ENCODE measurements at places on chromosomes 16 and 17.

- DNase-seq = no peak
Observed at GRCh38 chr17:40178660-40179059, 1.4 kb downstream of the RAPGEFL1 start.

DNA sequence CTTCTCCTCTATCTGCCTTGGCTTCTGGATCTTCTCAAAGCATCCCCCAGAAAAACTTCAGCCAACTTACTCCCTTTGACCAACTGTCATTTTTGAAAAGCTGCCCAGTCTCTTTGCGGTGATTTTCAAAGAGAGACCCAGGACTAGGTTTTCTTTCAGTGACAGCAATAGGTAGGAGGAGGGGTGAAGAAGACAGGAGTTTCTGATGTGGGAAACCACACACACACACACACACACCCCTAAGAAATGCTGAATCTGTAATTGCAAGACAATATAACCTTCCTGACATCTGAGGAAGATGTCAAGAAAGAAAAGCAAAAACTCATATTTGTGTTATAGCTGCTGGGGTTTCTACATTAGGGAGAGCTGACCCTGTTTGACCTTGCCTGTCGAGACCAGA lies 5.2 kb downstream of the FAM20A start:
- no peak for DNase-seq

DNA sequence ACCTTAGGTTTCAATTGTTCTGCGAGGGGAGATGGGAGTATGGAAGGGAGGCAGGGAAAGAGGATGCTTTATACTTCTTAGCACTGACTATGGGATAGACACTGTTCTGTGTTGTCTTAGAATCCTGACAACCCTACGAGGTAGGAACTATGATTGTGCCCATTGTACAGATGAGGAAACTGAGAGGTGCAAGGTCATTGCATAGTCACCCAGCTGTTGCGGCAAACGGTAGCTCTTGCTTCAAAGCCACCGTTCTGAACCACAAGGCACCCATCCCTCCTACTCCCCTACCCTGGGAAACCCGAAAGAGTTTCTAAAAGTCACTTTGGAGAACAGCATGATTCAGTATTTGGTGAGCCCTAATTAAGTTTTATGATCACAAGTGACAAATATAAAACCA lies 7.5 kb downstream of the CCDC40 start:
- no peak for DNase-seq

GRCh38 chr16:53741546-53741945 lies 37.6 kb downstream of the FTO start:
- no peak for DNase-seq

DNA sequence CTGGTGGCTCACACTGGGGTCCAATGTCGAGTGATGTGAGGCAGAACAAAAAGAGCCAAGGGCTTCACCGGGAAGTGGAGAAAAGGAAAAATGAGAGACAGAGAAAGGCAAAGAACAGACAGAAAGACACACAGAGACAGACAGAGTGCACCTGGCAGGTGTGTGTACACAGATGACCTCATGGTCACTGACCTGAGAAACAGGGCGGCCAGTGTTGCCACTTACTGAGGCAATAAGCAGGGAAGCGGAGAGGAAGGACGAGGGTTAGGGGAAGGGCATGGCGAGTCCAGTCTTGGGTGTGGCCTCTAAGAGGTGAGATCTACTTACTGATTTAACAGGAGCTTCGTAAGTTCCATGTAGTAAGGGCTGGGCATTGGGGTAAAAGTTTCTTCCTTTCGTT lies 7.5 kb downstream of the GINS2 start:
- DNase-seq = peak; percentile 83

GRCh38 chr16:19625039-19625438 lies 69.5 kb downstream of the VPS35L start:
- DNase-seq = no peak

- DNase-seq = peak; percentile 54
Observed at GRCh38 chr17:47072886-47073285, 93.8 kb upstream of the RPRML start.

DNA sequence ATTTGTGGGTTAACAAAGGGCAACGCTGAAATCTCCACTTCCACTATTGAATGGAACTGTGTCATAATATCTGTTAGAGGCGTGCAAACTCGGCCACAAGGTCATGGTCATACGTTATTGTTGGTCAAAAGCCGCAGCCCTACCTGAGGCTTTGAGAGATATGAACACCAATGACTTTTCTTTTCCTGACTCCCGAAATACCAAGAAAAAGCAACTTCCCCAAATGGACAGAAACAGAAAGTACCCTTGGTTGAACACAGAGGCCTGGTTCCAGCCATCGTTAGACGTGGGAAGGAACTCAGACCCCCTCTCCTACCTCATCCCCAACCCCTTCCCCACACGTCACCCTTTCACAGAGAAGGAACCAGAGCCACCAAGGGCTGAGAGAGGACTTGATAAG lies 1.4 kb upstream of the PIK3R5 start:
- DNase-seq = no peak

GRCh38 chr17:49694847-49695697 lies 12.7 kb downstream of the SLC35B1 start:
- peak; percentile 32 for DNase-seq

- no peak for DNase-seq
Observed at GRCh38 chr17:27954548-27955495, 61.7 kb upstream of the LYRM9 start.

GRCh38 chr17:17942846-17943245 lies 29.4 kb downstream of the TOM1L2 start:
- DNase-seq = no peak

GRCh38 chr17:30221346-30221745 lies 14.2 kb downstream of the SLC6A4 start:
- no peak for DNase-seq

DNA sequence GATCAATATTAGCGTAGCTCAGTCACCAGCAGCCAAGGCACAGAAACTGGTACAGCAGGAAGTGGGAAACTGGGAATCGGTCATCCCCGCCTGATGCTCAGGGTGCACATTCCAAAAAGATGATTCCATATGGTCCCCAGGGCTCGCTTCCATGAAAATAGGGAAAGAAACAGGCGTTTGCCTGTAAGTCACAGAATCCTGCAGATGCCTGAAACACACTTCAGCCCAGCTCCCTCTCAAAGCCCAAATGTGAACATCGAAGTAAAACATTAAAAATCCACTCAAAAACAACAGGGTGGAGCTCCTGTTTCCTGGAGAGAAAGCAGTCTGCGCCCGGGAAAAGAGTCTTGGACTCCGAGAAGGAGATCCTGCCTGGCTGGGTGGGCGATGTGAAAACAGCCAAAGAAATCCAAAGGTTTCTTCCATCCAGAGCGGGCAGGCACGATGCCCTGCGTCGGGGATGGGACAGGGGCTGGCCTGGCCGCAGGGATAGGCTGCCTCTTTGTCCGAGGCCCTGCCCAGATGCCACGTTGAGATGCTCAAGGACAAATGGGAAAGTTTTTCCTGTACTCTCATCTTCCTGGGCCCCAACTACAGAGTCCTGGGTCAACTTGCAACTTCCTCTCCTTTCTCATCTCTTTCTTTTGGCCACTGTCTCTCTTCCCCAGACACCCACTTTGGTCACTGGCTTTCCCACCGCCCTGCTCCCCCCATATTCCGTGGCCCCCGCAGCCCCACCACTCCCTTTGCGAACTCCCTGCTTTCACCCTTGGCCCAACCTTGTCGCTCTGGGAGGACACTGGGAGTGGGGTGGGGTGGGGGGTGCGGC lies 743 bp downstream of the WIPI1 start:
- DNase-seq = peak; percentile 74

GRCh38 chr17:45288825-45289224 lies 26.9 kb upstream of the SPATA32 start:
- DNase-seq = no peak

GRCh38 chr17:19590912-19591551 lies 57.4 kb downstream of the SLC47A1 start:
- peak; percentile 29 for DNase-seq

DNA sequence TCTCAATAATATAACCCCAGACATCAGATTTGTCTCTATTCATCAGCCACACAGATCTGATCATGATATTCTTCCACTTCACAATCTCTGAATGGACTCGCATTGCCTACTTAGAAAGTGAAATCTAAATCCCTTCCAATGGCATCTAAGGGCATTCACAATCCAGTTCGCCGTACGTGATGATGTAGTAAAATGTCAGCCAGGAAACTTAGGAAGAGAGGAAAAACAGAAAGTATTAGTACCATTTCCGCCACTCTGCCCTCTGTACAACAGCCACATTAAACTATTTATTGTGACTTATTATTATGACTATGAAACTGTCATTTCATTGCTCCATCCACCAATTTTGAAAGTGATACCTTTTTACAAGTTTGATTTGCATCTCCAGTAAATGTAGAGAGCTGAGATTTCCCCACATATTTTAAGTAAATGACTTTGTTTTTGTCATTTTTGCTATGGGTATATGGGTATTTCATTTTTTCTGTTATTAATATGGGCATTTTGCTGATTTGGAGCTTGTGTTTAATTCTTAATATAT lies 69.4 kb upstream of the SMIM36 start:
- no peak for DNase-seq

GRCh38 chr16:76932541-76933211 lies 258.3 kb upstream of the MON1B start:
- no peak for DNase-seq

- DNase-seq = no peak
Observed at GRCh38 chr17:19780846-19781245, 32.7 kb upstream of the ALDH3A1 start.

DNA sequence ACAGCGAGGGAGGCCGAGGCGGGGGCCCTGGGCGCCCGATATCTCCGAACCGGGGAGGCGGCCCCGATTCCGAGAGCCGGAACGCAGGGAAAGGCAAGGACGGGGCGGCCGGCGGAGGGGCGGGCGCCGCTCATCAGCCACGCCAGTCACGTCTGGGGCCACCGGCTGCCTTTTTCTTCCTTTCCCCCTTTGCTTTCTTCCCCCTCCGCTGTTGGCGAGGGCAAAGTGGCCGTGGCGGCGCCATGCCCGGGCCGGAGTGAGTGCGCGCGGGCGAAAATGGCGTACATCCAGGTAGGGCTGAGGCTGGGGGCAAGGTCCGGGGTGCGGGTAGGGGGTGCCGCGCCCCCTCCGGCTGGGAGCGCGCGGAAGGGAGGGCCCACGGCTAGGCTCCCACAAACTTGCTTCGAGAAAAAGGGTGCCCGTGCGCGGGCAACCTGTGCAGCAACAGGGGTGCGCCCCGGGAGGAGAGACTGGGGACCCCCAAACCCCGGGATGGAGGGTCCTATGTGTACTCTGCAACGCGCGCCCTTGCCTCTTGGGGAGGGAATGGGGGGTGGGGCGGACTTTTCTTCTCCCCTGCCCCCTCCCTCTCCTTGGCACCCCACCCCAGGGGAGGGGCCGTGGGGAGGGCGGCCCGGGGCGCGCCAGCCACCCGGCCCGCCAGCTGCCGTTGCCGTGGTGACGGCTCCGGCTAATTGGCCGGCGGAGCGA lies 486 bp downstream of the SYT17 start:
- DNase-seq = peak; percentile 94

- no peak for DNase-seq
Observed at GRCh38 chr16:27430923-27431484, 29.0 kb downstream of the IL21R start.

- no peak for DNase-seq
Observed at GRCh38 chr16:3740934-3741333, 23.6 kb upstream of the TRAP1 start.

DNA sequence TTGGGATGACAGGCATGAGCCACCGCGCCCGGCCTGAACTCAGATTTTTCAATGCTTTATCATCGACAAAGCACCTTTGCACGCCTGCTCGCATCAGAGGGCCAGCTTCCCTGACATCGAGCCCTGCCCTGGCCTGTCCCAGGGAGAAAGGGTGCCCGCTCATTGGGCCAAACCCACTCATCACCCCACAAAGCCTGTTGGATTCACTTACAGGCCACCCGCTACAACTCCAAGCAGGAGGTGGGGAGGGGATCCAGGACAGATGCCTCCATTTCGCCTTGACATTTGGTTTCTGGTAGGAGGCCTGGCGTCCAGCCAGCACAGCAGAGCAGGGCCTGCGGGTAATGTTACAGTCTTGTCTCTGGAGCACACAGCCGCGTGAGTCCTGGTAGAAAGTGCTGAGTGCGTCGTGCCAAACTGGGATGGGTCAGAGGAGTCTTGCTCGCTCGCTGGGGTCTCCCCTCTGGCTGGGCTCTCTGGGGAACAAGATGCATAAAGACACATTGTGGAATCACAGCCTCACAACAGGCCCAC lies 19.8 kb downstream of the SMTNL2 start:
- peak; percentile 21 for DNase-seq

DNA sequence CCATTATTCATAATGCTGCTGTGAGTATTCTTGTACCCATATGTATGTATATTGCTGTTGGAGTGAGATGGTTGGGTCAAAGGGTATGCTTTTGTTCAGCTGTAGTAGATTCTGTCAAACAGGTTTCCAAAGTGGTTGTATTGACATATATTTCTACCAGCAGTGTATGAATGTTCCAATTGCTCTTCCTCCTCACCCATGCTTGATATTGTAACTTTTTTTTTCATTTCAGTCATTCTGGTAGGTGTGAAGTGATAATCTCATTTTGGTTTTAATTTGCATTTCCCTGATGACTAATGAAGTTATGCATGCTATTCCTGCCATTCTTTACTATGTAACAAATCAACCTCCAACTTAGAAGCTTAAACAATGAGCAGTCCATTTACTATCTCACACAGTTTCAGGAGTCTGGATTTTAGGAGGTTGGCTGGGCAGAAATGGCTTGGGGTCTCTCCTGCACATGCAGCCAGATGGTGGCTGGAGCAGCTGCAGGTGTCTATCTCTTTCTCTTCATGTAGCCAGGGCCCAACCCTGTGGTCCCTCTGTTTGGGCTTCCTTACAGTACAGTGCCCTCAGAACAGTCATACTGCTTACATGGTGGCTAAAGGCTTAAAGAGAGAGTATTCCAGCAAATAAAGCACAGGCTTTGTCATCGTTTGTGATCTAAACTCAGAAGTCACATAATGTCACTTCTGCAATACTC lies 21.2 kb downstream of the ERAL1 start:
- no peak for DNase-seq

- peak; percentile 81 for DNase-seq
Observed at GRCh38 chr16:2364638-2365210, 24.2 kb upstream of the ABCA3 start.

DNA sequence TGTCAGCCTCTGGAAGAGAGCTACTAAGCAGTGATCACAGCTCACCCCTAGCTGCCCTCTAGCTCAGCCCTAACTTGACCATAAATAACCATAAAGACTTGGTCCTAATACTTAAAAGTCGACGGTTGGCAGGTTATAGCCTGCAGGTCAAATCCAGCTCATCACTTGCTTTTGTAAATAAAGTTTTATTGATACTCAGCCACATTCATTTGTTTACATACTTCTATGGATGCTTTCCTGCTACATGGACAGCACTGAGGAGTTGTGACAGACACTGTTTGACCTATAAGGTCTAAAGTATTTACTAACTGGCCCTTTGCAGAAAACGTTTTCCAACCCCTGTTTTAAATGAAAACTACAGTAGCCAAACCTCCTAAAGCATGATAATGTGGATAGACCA lies 151.6 kb upstream of the ASIC2 start:
- no peak for DNase-seq

Data from NCI-H146 (cell line).